ENCODE measurements at places on chromosomes 1 and 21.
A peak's percentile ranks its signal among the peaks of the same experiment; 100 is the strongest.

GRCh38 chr1:164731161-164731876 lies 172.3 kb downstream of the PBX1 start:
- DNase-seq: no peak

DNA sequence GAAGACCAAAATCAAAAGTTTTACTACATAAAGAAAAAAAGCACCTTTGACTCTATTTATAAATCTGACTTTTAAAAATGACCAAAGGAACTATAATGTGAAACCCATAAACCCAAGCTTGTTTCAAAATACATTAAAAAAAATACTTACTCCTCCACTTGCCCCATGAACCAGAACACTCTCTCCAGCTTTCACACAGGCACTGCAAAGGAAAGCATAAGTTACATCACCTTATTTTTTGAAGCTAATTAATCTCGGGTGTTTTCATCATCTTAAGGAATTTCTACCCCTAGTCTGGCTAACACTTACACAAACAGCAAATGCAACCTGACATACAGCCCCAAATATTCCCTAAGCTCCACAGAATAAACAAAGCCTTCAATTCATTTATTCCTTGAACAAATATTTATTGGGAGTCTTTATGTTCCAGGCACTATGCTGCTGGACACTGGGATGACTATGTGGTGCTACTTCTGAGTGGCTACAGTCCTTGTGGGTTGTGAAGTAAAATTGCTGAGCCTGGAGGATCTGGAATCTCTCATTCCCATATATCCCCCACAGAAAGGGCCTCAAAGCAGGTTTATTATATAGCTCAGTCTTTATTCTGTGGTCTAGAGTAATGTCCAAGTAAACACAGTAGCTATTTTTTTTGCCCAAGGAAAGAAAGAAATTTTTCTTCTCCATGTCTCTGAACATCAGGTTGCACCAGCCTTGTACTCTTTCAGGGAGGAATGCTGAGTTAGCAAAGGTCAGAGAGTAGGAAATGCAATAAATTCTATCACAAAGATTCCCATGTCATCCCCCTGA lies 18.2 kb downstream of the CRYZ start:
- no peak for DNase-seq

- DNase-seq: no peak
These were observed 209.9 kb downstream of the ZNF326 start for GRCh38 chr1:90204780-90205179.

DNA sequence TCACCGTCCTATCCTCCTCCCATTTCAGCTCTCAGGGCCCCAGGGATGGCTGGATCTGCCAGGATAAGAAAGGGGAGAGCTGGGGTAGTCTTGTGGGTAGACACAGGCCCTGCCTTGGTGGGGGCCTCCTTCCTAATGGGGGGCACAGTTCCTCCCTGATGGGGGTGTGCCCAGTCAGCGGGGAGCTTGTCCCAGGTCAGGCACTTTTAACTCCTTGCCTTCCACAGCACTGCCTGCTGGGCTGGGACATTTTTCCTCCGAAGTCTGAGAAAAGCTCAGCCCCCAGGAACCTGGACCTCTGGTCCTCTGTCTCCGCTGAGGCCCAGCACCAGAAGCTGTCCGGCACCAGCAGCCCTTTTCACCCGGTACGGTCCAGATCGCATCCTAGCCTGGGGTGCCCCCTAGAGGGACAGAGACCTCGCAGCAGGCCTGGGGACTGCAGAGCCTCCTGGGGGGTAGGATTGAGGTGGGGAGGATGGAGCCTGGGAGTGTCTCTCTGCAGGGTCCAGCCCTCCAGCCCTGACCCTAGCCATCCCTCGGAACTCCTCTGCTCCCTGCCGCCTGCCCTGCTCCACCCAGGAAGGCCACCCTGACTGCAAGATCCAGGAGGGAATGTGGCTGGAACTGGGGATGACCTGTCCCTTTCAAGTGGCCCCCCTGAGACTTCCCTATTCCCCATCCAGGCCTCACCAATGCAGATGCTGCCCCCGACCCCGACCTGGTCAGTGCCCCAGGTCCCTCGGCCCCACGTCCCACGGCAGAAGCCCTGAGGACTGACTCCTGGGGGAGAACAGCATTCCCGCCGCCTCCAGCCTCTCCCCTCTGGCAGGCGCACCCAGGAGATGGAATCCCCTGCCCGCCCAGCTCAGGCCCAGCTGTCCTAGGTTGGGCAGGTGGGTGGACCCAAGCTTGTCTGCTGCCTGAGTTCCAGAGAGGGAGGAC lies 12.0 kb downstream of the MIIP start:
- DNase-seq: no peak

DNA sequence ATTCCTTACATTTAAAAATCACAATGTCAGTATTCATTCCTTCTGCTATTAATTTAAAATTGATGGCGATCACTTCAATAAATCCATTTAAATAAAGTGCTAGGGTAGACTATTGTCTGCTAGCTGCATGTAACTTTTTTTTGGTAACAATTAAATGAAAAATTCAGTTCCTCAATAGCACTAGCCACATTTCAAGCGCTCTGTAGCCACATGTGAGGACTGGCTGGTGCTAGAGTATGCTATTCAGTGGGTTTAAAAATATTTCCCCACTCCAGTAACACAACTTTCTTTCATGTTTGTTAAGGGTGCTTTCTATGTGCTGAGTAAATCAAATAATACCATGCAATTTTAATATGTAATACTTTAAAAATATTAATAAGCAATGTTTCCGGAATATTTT lies 108.2 kb downstream of the LTN1 start:
- no peak for DNase-seq

- no peak for DNase-seq
These were observed 23.1 kb upstream of the DYNLT5 start for GRCh38 chr1:66729119-66729518.

DNA sequence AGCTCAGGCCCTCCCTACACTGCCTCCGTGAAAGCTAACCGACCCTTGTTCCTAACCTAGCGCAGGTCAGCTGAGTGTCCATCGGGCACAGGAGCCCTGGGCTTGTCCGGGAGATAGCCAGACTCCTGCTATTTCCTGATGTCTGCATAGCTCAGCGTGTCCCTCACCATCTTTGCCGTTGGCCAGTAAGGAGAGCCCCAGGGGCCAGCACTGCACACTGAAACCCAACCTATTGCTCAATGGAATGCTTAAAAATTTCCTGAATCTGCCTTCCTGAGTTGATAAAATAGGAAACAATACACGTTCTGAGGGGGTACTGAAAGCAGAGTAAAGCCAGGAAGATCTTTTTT lies 2.2 kb downstream of the RUNX1 start:
- DNase-seq: no peak

- DNase-seq: no peak
These were observed 20.8 kb upstream of the JAK1 start for GRCh38 chr1:64986903-64987871.

DNA sequence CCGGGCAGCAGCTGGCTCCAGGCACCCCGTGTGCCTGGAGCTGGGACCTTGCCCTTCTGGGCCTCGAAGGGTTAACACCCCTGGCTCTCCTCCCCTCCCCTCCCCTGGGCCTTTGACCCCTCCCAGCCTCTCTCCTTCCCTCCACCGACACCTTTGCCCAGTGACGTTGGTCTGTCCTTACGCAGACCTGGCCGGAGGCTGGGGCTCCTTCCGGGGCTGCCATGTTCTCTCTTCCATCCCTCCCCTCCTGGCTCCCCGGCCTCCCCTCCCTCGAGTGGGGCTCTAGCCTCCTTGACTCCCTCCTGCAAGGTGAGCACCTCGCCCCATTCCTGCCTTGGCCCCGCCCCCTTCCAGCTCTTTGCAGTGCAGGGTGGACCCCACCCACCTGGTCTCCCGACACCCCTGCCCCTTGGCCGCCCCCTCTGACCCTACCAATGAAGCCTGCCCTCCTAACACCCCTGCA lies at the start of gene TMEM82:
Gene TMEM82 (plus strand): TSS at position 161 of the 463 bp plus-strand sequence. CDS start 61 bp downstream, at position 222.
- no peak for DNase-seq

DNA sequence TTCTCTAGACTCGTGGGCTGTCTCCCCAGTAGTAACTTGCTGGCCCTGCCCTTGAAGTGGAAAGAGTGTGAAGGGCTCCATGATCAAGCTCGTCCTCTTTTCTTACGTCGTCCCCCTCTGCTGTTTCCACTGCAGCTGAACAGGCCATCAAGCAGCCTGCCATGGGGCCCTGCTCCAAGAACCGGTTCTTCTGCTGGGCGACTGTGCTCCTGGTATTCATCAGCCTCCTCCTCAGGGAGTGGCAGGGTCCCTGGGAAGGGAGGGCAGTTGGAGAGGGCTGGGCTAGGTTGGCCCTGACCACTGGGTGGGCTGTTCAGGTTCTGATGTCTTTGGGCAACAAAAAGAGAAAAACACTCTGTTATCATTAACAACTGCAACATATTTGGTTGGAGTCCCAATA lies 151.5 kb downstream of the FCRL5 start:
- no peak for DNase-seq

- no peak for DNase-seq
These were observed 931 bp upstream of the MXRA8 start for GRCh38 chr1:1359308-1359663.

GRCh38 chr1:42335809-42336518 lies 929 bp upstream of the FOXJ3 start:
- DNase-seq: no peak

GRCh38 chr1:33320619-33321165 lies at the start of gene A3GALT2:
A3GALT2 (minus strand) TSS chr1:33321098; CDS start chr1:33321098, 0 bp downstream.
- DNase-seq: no peak

DNA sequence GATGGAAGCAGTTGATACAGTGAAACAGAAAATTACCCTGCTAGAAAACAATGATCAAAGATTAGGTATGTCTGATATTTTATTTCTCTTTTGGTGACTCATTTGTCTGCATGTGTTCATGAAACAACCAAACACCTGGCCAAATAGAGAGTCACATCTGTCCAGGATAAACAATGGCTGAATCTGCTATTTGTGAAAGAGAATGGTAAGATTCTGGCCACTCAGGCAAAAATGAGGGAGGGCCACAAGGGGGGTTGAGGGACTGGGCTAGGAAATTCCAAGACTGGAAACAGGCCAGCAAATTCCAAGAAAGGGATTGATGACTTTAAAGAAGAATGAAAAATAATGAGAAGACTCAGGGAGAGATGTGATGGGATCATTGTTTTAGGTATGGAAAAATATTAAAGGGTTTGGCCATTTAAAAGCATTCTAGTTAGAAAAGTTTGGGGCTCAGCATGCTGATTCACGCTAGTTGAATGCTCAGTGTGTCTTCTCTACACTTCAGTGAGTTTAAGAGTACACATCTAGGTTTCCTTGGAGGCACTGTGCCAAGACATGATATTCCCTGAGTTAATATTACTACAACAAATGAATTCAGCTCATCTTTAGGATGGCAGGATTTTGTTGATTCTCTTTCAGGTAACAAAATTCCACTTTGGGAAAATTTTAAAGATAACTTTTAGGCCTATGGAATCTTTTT lies 44.9 kb downstream of the TRAF5 start:
- no peak for DNase-seq

GRCh38 chr1:217620814-217621213 lies 10.1 kb downstream of the GPATCH2 start:
- no peak for DNase-seq

DNA sequence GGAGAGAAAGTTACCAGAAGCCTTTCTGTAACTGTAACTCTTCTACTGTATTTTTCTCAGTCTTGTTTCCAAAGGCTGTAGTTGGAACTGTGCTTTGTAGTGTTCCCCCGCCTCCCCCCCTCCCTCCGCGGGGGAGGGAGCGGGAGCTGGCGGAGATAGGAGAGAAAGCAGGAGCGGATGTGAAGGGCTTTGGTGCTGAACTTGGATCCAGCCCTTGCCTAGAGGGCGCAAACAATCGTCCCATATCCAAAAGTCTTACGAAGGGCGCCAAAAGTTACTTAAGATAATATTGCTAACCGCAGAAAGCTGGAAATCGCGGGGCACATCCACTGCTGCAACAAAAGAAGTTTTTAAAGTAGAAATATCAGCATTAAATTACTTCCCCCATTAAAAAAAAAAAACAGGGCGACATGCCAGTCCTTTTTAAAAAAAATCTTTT lies 2.4 kb upstream of the NFIA start:
- DNase-seq: peak; percentile 80

GRCh38 chr1:226542623-226543103 lies 5.9 kb upstream of the STUM start:
- peak; percentile 52 for DNase-seq

DNA sequence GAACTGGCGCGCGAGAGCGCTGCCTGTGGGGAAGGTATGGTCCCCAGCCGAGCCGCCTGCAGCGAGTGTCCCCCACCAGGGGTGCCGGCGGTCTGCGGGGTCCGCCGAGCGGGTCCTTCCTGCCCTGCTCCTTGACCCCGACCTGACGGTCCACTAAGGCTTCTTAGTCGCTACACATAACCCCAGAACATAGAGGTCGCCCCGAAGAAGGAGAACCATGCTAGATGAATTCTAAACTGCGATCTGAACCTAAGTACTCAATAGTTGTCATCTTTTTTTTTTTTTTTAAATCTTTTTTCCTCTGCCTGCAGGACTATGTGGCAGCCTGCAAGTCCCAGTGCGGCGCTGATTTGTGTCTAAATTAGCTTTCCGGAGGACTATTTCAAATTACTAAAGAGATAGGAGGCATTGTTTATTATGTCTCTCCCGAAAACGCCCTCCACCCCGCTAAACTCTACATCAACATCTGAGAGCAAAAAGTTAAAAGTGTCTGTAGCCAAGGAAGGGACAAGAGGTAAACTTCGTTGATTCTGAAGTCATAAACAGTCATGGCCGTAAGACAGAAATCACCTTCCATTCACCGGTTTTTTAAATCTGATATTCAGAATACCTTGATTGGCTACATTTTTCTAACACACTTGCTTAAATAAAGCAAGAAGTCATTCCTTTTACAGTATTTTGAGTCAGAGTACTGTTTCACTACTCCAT lies 476 bp downstream of the AXDND1 start:
- no peak for DNase-seq

GRCh38 chr1:179061360-179062282 lies 20.2 kb upstream of the TOR3A start:
- DNase-seq: no peak

All from DMS 273 treated with DMSO at 0.1 percent for 48 hours (cell line).